Activated T-cell treated with anti-CD3 and anti-CD28 coated beads, Interleukin-2, amount 50 U/mL, for 72 hours (primary cell): ENCODE measurements at places on chromosomes 5 and 9. TPM values are rescaled to one million over a fixed set of nuclear protein-coding genes. Genes with fewer than 3 reads are reported as not detected.

- no peak overlapping the region for H3K27ac ChIP-seq
- no peak for DNase-seq
- H3K27me3 ChIP-seq, result peaks cover 7% of the 10 kb centered on the region
- H3K4me3 ChIP-seq, result no peak overlapping the region
These were observed 82.7 kb upstream of the SPOCK1 start for GRCh38 chr5:137581776-137582175.

DNA sequence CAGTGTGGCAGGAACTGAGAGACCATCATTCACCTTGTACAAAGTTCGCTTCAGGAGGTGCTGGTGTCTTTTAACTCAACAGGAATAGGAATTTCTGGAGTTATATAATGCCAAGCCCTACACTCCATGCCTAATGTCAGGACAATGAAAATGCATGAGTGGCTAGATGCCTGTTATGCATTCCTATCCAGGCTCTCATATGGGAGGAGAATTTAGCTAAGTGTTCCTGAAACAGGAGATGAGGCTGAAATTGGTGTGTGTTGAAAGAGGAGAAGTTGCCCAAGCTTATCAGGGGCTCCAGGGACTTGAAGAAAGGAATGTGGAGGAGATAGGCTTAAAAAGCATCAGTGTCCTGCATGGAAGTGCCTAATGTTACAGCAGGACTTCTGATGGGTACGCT is 26.8 kb upstream of the PRUNE2 start:
- DNase-seq, result no peak
- H3K4me1 ChIP-seq, result no peaks in the 10 kb centered on the region
- H3K4me3 ChIP-seq, result no peak overlapping the region
- no peaks in the 10 kb centered on the region for H3K36me3 ChIP-seq
- no peak overlapping the region for H3K27ac ChIP-seq

DNA sequence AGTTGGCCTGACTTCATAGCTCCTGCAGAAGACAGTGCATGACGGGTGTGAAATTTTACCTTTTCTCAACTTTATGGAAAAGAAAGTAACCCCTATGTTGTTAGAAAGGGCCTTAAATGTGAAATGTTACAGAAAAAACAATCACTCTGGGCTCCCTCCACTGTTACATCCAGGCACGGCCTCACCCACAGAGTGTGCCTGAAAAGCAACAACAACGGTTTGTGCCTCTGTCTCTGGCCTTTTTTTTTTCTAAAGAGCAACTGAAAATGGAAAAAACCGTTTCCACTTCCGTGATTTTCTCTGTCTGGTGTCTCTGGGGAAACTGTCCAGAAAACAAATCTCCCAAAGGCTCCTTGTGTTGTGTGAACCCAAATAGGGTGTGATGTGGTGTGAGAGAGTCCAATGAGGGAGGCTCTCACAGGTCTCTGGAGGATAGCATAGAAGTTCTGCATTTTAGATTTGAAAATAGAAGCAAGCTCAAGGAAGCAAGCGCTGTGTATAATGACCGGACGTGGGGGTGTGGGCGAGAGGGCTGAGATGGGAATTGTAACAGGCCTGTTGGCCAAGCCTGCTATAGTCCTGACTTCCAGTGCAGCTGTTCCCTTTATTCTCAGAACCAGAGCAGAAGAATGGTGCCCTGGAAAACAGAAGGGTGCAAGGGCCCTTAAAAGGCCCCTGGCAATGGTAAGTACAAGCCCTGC is 221.8 kb upstream of the TUT7 start:
- H3K27ac ChIP-seq, result no peak overlapping the region
- H3K27me3 ChIP-seq, result peaks cover 7% of the 10 kb centered on the region
- H3K4me3 ChIP-seq, result no peak overlapping the region
- H3K36me3 ChIP-seq, result no peaks in the 10 kb centered on the region
- DNase-seq, result no peak

DNA sequence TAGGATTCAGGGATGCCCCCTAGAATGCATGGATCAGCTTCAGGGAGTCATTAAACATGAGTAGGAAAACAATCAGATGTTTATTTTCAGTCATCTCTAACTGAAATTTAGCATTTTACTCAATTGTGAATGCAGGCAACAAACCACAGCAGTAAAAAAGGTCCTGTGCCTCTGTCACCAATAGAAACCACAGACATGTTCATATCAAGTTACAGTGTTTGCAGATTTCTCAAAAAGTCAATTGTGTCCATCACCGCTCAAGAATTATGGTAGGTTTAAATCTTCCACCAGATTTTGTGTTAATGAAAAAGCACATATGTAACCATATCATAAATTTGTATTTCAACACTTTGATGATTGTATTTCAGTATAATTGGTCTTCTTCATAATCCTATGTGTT is 68.4 kb upstream of the SLC1A1 start:
- no peak overlapping the region for H3K4me3 ChIP-seq
- H3K36me3 ChIP-seq, result no peaks in the 10 kb centered on the region
- H3K4me1 ChIP-seq, result peaks cover 17% of the 10 kb centered on the region
- DNase-seq, result no peak
- H3K27ac ChIP-seq, result no peak overlapping the region

The EPB41L4B gene
- 3.8 TPM for total RNA-seq

GRCh38 chr9:120742951-120743416 is 28.7 kb upstream of the MEGF9 start:
- H3K4me1 ChIP-seq, result no peaks in the 10 kb centered on the region
- DNase-seq, result no peak
- peaks cover 1% of the 10 kb centered on the region for H3K36me3 ChIP-seq
- H3K27me3 ChIP-seq, result no peaks in the 10 kb centered on the region
- H3K27ac ChIP-seq, result no peak overlapping the region

DNA sequence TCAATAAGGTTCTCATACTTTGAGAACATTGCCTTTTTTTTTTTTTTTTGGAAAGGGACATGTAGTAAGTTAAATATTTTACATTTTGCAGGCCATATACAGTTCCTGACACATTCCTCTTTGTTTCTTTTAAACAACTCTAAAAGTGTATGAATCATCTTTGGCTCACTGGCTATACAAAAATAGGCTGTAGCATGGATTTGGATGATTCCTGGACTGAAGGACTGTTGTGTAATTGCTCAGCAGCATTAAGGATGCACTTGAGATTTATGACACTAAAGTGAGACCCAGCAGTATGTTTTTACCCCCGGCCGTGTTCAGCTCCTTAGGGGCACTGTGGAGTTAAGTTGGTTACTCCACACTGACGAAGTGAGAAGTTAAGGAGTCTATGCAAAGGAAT is 41.3 kb downstream of the VPS13A start:
- H3K4me3 ChIP-seq, result no peak overlapping the region
- no peaks in the 10 kb centered on the region for H3K4me1 ChIP-seq
- DNase-seq, result no peak
- no peaks in the 10 kb centered on the region for H3K27me3 ChIP-seq

- peaks cover 6% of the 10 kb centered on the region for H3K27me3 ChIP-seq
- no peaks in the 10 kb centered on the region for H3K4me1 ChIP-seq
- no peak for DNase-seq
- no peak overlapping the region for H3K27ac ChIP-seq
- peaks cover 1% of the 10 kb centered on the region for H3K36me3 ChIP-seq
- H3K4me3 ChIP-seq, result no peak overlapping the region
These were observed 40.7 kb upstream of the ADAMTS2 start for GRCh38 chr5:179385914-179386313.

The SCAI gene
- total RNA-seq, result 16.9 TPM

DNA sequence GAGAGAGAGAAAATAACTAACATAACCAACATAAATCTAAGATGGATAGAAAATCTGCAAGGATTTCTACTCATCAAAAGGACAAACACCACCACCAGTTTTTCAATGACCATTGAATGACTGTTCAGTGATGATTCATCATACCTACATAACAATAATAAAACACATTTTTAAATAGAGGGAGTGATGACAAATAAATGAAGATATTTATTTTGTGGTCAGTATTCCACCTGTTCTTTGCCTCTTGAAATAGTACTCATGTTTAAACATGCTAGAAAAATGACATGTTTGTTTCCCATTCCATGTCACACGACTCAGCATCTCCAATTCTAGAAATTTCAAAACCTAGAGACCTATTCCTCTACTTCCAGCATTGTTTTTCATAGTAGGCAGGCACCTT is 34.6 kb upstream of the ADAMTS16 start:
- no peaks in the 10 kb centered on the region for H3K27me3 ChIP-seq
- no peaks in the 10 kb centered on the region for H3K36me3 ChIP-seq
- DNase-seq, result no peak
- no peaks in the 10 kb centered on the region for H3K4me1 ChIP-seq
- no peak overlapping the region for H3K4me3 ChIP-seq
- H3K27ac ChIP-seq, result no peak overlapping the region

The PCDH1 gene
- total RNA-seq, result not detected
